Frontal cortex (tissue), 4 donors: ENCODE measurements at places on chromosomes 5 and 9.

GRCh38 chr9:129458155-129458661 is 162.7 kb downstream of the C9orf50 start:
- DNase-seq, result no peak

DNA sequence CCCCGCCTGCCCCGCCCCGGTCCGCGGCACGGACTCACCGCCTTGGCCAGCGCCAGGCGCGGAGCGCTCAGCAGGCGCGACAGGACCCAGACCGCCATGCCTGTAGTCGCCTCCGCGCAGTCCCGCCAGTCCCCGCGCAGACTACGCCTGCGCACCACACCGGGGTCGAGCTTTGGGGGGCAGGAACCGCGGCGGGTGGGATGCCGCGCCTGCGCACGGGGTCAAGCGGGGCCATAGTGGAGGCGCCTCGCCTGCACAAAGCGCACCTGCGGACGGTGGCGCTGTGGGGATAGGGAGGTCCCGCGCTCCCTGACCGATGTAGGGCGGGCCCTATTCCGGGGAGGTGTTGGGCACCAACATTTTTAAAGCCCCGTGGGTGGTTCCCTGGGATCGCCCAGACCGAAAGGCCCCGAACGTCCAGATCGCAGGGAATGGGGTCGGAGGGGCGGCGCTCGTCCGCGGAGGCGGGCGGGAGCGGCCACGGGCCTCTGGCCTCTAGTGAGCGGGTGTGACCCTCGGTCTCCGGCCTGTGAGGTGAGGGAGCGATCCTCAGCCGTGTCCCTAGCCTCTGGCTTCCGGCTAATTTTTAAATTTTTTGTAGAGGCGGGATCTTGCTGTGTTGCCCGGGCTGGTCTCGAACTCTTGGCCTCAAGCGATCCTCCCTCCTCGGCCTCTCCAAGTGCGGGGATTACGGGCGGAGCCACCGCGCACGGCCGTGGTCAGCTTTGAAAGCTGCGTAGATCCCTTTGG is 70.8 kb upstream of the LPCAT1 start:
- DNase-seq, result peak; percentile 74

- no peak for DNase-seq
Measured at GRCh38 chr5:14109041-14109747, 33.9 kb upstream of the TRIO start.

DNA sequence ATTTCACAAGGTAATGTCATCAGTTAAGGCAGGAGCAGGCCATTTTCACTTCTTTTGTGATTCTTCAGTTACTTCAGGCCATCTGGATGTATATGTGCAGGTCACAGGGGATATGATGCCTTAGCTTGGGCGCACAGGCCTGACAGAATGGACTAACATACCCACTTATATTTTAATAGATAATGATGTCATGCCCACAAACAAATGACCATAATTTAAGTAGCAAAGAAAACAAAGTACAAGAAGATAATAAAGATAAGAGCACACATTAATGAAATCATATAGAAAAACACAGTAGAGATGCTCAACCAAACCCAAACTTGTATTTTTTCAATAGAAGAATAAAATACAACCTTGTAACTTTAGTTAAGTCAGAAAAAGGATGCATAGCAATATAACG is 19.7 kb upstream of the TBC1D2 start:
- DNase-seq, result no peak

- DNase-seq, result no peak
Measured at GRCh38 chr9:86043999-86044398, 55.4 kb downstream of the GOLM1 start.

- no peak for DNase-seq
Measured at GRCh38 chr5:65790371-65791163, 68.6 kb downstream of the NLN start.

- no peak for DNase-seq
Measured at GRCh38 chr5:36584009-36584875, 22.2 kb upstream of the SLC1A3 start.

GRCh38 chr5:177302354-177303110 is 987 bp downstream of the RAB24 start:
- no peak for DNase-seq

DNA sequence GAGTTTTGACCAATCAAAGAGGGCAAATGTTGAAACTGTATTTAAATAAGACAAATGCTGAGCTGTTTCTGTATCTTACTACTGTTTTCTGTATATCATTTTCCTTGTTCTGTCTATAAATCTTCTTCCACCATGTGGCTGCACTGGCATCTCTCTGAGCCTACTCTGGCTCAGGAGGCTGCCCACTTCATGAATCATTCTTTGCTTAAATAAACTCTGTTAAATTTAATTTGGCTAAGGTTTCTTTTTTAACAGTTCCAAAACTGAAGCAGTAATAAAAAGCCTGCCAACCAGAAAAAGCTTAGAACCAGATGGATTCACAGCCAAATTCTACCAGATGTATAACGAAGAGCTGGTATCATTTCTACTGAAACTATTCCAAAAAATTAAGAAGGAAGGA is 40.2 kb upstream of the TAS2R1 start:
- no peak for DNase-seq

DNA sequence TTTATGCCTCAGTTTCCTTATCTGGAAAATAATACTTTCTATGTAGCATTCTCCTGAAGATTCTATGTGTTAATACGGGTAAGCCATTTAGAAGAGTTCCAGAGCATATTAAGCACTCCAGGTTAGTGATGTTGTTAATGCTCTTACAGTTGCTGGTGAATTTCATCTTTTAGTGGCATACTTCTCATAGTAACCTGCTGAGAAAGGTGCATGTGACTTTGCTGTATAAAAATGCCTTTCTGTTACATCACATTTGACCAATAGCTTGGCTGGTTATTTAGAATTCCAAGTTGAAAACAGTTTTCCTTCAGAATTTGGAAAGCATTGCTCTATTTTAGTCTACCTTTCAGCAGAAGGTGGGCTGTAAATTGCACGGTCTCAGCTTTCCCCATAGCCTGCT is 27.2 kb downstream of the GCNT1 start:
- no peak for DNase-seq

GRCh38 chr9:123416176-123416575 is 60.2 kb downstream of the CRB2 start:
- no peak for DNase-seq

DNA sequence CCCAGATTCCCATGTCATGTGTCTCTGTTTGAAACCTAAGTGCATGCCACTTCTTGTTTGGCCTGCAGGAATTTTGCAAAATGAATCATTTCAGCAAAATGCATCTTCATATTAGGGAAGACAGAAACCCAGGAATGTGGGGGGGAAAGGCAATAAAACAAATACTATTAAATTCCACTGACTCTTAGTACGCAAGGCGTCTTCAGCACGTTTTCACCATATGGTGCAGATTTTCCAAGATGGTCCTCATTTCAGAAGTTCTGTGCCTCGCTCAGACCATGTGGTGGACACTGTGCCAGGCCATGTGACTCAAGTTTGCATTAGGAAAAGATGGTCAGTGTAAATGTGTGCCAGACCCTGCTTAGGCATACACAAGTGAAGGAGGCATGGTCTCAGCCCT is 184.0 kb downstream of the ACTL7B start:
- no peak for DNase-seq

GRCh38 chr5:166331521-166331920 is 1959.9 kb upstream of the WWC1 start:
- DNase-seq, result no peak

DNA sequence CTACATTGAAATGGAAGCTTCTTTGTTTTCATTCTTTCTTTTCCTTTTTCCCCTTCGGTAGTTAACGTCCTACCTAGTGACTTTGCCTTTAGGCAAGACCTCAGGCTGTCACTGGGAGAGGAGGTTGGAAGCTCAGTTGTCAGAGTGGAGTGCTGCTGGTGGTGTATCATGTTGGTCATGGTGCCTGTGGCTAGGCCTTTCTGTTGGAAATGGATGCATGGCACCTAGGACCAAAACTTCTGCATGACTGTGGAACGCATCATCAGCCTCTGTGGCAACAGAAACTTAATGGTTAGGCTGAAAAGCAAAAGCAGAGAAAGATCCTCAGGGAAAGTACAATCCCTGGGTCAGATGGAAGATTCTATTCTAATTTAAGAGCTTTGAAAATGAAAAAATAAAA is 57.9 kb downstream of the OSTF1 start:
- DNase-seq, result no peak

GRCh38 chr5:150178262-150178661 is 11.6 kb upstream of the SLC6A7 start:
- DNase-seq, result no peak

GRCh38 chr5:139971202-139971725 is 71.8 kb downstream of the NRG2 start:
- DNase-seq, result no peak

GRCh38 chr9:130201399-130201873 is 29.2 kb downstream of the NCS1 start:
- no peak for DNase-seq

DNA sequence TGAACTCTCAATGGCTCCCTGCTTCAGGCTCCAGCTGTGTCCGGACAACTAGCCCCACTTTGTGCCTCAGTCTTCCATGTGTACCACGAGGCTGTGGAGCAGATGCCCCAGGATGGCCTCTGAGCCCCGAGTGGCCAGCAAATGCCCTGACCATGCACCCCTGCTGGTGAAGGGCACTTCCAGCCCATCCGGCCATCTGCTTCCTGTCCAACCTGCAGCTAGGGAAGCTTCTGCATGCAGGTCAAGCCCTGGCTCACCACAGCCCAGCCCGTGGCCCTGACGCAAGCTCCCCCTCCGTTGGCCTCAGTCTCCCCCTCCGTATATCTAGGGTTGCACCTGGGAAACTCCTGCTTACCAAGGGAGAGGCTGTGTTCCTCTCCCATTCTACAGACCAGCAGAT is 4.8 kb downstream of the NINJ1 start:
- DNase-seq, result no peak

DNA sequence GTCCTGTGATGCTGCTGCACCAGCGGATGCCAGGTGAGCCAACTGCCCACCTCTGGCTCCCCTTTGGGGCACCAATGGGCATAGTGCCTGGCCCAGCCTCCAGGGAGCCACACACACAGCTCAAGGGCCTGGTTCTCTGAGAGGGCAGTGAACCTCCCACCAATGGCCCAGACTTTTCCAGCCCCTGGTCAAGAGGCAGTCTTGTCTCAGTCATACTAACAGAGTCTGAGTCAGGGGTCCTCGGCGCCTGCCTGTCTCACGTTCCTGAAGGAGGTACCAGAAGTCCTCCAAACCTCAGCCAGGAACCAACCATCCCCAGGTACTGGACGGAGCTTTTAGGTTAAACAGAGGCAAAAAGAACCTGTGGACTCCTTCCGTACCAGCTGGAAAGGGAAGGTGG is 121.1 kb downstream of the C5orf15 start:
- DNase-seq, result no peak

DNA sequence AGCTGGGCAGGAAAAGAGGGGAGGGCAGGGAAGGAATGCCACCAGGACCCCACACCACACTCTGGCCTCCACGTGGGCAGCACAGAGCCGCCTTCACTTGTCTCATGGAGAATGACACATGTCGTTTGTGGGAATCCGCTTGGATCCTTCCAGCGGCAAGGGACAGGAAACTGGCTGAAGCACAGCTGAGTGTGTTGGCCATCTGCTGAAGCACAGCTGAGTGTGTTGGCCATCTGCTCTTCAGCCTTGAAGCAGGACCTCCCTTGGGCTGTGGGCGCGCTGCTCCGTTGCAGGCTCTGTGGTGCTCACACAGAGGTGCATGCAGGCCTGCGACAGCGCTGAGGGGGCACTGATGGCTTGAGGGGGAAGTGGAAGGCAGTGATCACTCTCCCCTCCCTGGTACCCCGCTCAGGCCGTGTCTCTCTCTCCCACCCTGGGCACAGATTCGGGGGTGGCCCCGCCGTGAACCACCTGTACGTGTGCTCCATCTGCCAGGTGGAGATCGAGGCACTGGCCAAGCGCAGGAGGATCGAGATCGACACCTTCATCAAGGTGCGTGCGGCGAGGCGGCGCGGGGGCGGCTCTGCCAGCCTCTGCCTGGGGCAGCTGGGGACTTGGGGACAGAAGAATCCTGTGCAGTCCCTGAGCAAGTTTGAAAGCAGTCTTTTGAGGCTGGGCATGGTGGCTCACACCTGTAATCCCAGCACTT is 40.6 kb downstream of the USP20 start:
- no peak for DNase-seq

- no peak for DNase-seq
Measured at GRCh38 chr9:126745574-126746411, 59.0 kb upstream of the ZBTB43 start.

DNA sequence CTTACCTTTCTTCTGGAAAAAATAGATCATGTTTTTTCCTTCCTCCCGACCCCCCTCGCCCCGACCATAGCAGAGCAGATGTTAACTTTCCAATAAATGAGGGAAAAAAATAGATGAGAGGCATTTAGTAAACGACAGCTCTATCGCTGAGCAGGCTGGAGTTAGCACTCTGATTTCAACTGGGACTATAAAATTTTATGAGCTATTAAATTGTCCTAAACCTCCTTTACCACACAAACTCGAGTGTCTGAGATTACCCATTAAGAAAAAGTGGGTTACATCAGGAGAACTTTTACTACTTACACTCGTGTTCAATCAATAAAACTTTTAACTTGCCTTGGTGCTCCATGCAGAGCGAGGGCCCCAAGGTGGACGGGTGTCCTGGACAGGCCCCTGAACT is 59.8 kb upstream of the RNU6ATAC start:
- no peak for DNase-seq

DNA sequence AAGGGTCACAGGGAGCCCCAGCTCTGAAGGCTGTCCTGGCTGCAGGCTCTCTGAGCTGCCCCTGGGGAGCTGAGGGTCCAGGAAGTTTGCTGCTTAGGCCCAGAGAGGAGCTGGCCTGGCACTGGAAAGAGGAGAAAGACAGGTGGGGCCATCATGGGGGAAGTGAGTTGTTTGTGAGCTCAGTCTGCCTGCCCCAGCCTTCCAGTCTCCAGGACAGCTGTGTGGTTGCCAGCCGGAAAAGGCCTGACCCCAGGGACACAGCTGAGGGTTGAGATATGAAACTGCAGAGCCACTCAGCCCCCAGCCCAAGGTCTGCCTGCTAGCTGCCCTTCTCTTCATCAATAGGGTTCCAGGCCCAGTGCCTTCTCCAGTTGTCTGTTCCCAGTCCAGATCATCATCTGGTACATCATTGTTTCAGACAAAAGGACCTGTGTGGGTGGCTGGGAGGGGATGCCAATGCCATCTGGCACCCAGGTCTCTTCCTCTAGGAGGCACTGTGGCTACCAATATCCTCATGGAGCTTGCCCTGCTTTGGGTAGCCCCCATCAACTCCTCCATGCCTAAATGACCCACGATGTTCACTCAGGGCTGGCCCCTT is 4.3 kb upstream of the DDX41 start:
- DNase-seq, result no peak

DNA sequence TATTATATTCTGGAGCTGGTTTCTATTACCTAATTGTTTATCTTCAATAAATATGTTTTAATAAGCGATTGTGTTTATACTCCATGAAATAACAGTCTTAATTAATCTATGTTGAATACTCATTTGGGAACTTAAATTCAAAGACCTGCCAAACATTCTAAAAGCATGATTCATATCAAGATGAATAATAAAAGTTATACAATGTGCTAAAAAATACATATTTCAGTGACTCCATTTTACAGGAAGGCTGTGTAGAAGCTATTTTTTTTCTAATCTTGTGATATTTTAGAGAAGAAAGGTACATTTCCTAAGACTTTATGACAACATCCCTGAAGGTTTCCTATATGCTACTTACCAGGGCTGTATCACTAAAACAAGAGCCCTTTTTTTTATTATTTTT is 417.9 kb downstream of the NFIB start:
- DNase-seq, result no peak
